ENCODE measurements at places on chromosomes 12 and 14.

- DNase-seq = peak; percentile 24
Observed at GRCh38 chr12:119989731-119990381, 820 bp downstream of the BICDL1 start.

DNA sequence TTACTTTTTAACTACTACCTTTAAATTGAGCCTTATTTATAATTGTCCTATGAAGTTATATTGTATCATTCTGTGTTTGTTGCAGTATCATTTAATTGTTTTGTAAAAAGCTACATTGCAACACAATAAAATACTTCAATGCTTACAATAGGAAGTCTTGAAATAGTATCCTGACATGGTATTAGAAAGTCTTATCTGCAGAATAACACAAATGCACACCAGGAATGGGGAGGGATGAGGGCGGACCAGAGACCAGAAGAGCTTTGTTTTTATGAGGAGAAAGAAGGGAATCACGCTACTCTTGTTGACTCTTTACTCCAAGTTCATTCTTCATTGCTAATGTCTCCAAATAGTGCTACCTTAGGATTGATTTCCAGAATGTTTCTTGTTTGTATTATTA, 120.2 kb downstream of the MON2 start:
- no peak for DNase-seq

DNA sequence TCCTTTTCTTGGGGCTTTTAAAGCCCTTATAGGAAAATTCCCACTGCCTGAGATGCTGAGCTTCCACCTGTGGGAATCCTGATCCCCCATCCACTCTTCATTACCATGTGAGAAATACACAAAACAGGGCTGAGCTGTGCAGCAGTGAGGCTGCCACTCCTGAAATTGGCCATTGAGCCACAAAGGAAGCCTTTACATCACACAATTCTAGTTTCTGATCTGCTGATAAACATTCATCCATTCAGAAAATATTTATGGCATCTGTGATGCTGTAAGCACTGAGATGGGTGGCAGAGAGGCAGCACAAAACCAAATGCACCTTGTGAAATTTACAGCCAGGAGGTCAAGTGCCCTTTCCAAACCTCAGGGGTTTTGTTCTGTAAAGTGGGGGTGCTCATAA, 26.2 kb upstream of the CMKLR1 start:
- DNase-seq = no peak

GRCh38 chr12:22083167-22083566, 37.1 kb downstream of the CMAS start:
- no peak for DNase-seq

DNA sequence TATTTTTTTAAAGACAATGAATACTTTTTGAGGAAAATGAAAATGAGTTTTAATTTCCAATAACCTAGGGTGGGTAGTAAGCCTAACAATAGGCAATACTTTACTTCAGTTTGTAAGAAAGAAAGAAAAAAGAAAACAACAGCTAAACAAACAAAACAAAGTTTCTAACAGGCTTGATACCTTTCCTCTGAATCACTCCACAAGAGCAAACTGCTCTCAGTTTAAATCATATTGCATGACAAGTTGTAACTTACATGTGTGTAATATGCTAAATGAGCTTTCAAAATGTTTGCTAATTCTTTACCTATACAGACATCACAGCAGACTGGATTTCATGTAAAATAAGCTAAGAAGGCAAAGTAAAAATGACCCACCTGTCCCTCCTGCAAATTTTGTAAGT, 6.7 kb upstream of the LMO3 start:
- no peak for DNase-seq

- no peak for DNase-seq
Observed at GRCh38 chr12:82760423-82760822, 73.7 kb downstream of the TMTC2 start.

DNA sequence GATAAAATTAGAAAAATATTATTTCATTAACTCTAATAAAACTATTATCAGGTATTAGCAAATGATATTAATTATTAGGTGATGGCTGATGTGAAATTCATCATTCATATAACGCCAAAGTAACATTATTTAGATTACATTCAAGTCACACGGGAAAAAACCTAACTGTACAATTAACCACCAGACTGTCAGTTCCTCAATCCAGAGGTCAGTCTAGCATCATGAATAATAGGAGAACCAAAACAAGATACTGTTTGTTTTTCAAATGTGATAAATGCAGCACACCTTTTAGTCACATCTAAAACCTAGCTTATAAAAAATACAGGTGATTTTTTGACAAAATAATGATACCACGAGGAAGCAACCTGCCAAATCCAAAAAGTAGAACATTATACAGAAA, 19.6 kb downstream of the SENP1 start:
- DNase-seq = no peak

DNA sequence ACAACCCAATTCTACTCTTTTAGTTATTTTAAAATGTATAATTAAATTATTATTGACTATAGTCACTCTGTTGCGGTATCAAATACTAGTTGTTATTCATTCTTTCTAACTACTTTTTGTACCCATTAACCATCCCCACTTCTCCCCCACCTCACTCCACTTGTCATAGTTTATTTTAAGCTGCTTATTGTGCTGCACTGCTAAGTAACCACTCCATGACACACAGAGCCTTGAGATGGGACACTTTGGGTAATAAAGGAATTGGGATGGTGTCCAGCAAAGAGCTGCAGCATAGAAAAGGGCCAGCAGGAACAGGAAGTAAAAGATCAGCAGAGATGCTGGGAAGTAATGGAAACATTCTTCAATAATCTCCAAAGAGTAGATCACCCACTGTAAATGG, 123.0 kb downstream of the RPS29 start:
- DNase-seq = no peak

GRCh38 chr12:80165746-80166145, 66.4 kb downstream of the OTOGL start:
- DNase-seq = no peak

GRCh38 chr14:70257526-70257925, 68.8 kb upstream of the SLC8A3 start:
- no peak for DNase-seq

DNA sequence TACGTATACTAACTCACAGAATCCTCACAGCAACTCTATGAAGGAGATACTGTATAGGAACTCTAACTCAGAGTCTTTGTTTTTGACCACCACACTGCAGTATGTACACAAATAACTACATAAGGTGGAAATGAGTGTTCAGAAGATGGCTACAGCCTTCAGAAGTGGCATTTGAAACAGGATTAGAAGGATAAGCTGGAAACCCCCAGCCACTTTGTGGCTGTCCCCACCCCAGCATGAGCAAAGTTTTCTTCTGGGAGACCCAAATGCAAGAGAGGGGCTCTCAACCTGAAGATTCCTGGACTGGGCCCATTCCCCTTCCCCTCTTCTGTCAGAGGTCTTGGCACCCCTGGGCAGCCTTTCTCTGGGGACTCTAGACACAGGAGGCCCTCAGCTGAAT, 43.2 kb upstream of the PNMA1 start:
- DNase-seq = no peak

DNA sequence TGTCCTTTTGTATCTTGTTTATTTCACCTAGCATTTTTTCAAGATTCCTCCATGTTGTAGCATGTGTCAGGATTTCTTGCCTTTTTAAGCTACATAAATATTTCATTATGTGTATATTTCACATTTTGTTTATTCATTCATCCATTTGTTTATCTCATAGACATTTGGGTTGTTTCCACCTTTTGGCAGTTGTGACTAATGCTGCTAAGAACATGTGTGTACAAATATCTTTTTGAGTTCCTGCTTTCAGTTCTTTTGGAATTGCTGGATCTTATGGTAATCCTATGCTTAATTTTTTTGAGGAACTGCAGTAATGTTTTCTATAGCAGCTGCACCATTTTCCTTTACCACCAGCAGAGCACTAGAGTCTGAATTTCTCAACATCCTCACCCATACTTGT, 62.4 kb downstream of the SCN8A start:
- no peak for DNase-seq

DNA sequence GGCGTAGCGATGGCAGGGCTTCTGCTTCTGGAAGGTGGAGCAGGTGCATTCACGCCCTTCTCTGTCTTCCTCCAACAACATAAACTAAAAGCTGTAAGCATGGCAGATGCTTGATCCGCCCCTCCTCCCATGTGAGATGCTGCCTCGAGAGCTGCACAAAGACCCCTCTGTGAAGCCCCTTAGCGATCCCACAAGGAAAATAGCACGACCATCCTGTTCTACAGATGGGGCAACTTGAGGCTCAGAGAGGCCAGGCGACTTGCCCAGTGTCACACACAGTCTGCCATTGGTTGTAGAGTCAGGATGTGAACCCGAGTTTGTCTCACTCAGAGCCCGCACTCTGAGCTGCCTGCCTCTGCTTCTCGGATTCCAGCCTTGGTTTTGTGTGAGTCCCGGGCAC, 144.4 kb downstream of the SCARB1 start:
- DNase-seq = no peak

- no peak for DNase-seq
Observed at GRCh38 chr14:26621364-26621763, 23.5 kb upstream of the NOVA1 start.

GRCh38 chr12:9049520-9050133, 60.3 kb downstream of the KLRG1 start:
- peak; percentile 20 for DNase-seq

GRCh38 chr14:90060965-90061684, 669 bp upstream of the KCNK13 start:
- no peak for DNase-seq

DNA sequence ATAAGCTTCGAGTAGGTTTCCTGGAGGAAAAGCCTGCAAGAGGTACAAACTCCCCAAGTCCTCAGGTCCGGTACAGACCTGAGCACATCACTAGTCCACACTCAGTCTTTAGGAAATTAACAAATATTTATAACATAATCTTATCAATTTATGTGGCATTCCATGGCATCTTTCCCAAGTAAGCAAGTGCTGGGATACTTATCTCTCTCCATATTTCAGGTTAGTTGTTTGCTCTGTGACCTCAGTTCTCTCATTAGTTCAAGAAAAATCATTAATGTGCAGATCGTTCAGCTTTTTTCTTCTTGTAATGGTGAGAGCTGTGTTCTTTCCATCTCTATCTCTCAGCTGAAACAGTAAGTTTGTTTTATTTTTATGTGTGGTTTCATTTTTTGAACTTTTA, 34.7 kb downstream of the SPATA7 start:
- DNase-seq = no peak

DNA sequence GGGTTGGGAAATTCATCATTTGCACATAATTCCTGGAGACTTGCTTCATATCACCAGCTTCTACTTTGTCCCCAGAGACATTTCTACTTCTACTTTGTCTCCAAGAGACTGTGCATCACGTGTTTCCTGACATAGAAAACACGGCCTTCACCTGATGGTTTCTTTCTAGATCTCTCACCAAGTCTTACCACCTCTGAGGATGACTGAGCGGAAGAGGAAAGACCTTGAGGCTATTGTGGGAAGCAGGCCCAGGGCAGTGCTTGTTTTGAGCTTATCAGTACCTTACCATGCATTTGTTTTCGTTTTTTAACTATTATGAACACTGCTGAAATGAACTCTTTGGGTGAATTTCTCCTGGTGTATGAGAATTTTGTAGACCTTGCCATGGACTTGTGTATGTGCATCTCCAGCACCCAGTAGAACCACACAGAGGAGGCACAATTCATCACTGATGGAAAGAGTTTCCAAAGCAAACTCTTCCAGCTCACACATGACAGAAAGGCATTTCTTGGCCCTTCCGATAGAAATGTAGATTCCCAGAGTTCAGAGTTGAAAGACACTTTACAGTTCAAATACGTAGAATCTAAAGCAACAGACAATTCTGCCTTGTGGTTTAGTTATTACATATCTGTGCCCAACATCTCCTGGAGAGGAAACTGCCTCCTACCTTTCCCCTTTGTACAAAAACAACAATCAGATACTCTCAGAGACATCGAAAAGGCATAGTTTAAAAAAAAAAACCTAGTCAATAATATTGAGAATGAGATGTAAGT, 434.7 kb downstream of the FUT8 start:
- no peak for DNase-seq

DNA sequence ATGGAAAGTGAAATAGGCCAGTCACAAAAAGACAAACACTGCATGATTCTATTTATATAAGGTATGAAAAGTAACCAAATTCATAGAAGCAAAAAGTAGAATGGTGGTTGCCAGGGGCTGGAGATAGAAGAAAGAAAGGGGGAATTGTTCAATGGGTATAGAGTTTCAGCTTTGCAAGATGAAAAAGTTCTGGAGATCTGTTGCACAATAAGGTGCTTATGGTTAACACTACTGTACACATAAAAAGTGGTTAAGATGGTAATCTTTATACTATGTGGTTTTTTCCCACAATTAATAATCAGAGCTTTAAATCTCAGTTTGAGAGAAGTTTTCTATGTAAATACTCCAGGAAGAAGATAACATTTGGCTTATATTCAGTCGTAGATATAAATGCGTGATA, 73.4 kb downstream of the SLC38A4 start:
- no peak for DNase-seq

DNA sequence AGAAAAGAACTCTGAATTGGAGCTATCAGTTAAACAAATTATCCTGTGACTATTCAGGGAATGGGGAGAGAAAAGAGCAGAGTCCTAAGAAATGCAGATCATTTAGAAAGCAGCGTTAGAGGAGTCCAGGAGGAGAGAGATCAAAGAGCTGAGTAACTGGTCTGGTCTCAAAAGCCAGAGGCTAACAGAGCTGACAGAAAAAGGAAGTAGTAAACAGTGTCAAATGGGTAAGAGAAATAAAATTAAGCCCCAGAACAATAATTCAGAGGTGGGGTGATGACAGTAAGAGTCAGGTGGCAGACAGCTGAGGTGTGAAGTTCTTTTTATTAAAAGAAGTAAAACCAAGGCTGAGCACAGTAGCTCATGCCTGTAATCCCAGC, 19.3 kb downstream of the GXYLT1 start:
- no peak for DNase-seq

- DNase-seq = no peak
Observed at GRCh38 chr14:84750284-84750683, 779.7 kb upstream of the FLRT2 start.

GRCh38 chr12:53159195-53159839, 21.2 kb upstream of the ZNF740 start:
- peak; percentile 65 for DNase-seq

DNA sequence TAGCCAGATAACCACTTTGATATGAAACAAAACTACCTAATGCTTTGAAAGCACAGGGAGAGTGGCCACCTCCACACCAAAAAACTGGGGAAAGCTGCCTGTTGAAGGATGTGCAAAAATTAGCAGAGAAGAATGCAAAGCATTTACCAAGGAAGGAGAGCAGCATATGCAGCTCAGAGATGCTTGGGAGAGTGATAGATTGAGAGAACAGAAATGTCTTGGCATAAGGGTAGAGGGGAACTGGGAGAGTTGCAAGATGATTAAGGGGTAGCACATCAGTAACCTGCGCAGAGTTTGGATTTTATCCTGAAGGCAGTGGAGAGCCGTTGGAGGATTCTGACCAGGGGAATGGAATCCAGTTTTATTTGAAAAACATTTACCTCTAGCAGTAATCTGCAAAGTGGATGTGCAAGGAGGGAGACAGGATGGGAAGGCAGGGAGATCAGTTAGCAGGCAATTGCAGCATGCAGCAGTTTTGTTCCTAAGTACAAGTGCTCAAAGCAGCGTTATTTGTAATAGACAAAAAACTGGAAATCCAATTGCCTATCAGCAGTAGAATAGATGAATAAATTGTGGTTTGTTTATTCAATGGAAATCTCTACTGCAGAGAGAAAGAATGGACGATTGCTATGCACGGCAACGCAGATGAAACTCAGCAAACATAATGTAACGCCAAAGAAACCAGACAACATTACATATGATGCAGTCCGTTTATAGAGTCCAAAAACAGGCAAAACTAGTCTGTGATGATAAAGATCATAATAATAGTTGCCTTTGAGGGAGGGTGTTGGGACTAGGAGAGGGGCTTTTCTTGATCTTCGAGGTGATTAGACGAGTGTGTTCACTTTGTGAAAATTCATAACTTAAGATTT, 81.5 kb downstream of the BHLHE41 start:
- DNase-seq = no peak

All from smooth muscle cell of the brain vasculature (primary cell).